Thoracic aorta (tissue), 2 donors: ENCODE measurements at places on chromosomes 2 and 18.

DNA sequence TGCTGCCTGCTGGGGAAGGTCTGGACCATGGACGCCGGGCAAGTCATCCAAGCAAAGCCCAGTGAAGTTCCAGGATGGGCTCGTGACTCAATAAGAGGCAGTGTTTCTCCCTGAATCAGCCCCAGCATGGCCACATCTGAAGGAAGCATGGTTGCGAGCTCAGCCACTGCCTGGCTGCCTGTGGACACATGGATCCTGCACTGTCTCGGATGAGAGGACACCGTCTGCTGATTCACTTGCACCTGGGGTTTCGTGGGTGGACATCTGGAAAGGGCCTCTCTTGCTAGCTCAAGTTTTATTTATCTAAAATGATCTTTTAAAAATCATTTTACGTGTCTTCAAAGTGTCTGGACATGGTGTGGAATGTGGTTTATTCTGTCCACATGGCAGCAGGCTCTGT lies 224.8 kb upstream of the FN1 start:
- DNase-seq = no peak

- DNase-seq = no peak
Measured at GRCh38 chr2:221553333-221553732, 18.8 kb downstream of the EPHA4 start.

GRCh38 chr18:4842287-4842686 lies 354.8 kb downstream of the AKAIN1 start:
- no peak for DNase-seq

- DNase-seq = no peak
Measured at GRCh38 chr2:208017721-208018120, 7.6 kb downstream of the PLEKHM3 start.

- DNase-seq = no peak
Measured at GRCh38 chr2:15788455-15788829, 151.9 kb upstream of the MYCN start.

DNA sequence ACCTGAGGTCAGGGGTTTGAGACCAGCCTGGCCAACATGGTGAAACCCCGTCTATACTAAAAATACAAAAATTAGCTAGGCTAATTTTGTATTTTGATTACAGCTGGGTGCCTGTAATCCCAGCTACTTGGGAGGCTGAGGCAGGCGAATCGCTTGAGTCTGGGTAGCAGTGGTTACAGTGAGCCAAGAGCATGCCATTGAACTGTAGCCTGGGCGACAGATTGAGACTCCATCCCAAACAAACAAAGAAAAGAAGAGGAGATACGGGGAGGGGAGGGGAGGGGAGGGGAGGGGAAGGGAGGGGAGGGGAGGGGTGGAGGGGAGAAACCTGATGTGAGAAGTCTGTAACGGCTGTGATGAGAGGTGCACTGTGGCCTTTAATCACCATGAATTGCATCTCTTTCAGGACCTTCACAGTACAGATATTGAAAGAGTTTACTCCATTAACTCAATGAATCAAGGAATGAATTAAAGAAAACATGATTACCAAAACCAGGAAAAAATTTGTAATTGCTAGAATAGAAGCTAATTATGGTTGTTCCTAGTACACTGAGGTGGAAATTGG lies 135.3 kb downstream of the CALCRL start:
- DNase-seq = no peak

DNA sequence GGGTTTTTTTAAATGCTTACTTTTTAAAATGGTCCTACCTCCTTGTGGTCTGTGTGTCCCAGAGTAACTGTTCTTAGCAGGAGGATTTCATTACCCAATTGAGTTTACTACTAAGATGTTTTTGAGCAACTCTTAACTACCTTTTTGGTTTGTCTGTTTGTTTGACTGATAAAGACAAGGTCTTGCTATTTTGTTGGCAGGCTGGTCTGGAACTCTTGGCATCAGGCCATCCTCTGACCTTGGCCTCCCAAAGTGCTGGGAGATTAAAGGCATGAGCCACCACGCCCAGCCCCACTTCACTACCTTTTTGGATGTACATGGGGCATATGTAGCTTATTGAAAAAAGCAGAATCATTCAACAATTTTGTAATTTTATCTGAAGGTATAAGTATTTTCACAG lies 14.9 kb downstream of the MRPS9 start:
- no peak for DNase-seq

GRCh38 chr2:137842430-137842829 lies 121.8 kb upstream of the HNMT start:
- DNase-seq = no peak

DNA sequence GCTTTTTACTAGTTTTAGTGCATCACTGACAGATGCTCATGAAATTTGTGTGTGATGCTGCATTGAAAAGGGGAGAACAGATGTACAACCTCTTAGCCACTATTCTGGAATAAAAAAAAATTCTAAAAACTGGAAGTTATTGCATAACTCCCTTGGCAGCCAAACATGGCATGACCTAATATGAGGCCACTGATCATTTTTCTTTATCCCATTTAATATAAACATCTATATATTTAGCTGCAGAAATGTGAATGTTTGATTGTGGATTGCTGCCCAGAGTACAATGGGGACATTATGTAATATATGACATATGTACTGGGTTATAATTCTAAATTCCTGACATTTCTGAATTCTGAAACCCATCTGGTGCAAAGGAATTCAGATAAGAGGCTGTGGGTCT lies 86.5 kb downstream of the CDCA7 start:
- DNase-seq = no peak

GRCh38 chr2:68569604-68570003 lies 73.8 kb upstream of the PROKR1 start:
- DNase-seq = no peak

- DNase-seq = no peak
Measured at GRCh38 chr18:25299426-25300300, 52.3 kb downstream of the ZNF521 start.

GRCh38 chr2:8125741-8126711 lies 555.8 kb upstream of the ID2 start:
- DNase-seq = no peak

DNA sequence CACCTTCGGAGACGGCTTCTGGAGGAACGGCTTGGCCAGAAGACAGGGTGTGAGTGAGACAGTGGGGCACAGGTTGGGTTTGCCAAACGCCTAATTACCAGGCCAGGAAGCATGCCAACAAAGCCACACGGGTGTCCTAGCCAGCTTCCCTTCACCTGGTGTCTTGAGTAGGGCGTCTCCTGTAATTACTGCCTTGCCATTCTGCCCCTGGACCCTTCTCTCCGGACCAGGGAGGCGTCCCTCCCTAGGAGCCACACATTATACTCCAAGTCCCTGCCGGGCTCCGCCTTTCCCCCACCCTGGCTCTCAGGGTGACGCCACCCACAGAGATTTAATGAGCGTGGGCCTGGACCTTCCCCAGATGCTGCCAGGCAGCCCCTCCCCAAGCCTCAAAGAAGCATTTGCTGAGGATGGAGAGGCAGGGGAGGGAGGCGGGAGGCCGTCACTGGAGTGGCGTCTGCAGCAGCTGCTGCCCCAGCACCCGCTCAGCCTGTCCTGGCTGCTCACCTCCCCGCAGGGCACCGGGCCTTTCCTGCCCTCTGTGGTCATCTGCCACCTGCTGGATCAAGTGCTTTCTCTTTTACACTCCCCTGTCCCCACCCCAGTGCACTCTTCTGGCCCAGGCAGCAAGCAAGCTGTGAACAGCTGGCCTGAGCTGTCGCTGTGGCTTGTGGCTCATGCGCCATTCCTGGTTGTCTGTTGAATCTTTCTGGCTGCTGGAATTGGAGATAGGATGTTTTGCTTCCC lies 20.7 kb downstream of the FOSL2 start:
- DNase-seq = no peak
